Hindlimb muscle (tissue), 1 donor: ENCODE measurements at places on chromosomes 11 and 22. TPM values are rescaled to one million over a fixed set of nuclear protein-coding genes. Genes with fewer than 3 reads are reported as not detected.

The SCGB1D2 gene
- not detected for polyA plus RNA-seq

The MS4A7 gene
- polyA plus RNA-seq = 15.1 TPM

The FOSL1 gene
- 0.54 TPM for polyA plus RNA-seq

The BEST1 gene
- 4.8 TPM for polyA plus RNA-seq

The CATSPER1 gene
- 0.12 TPM for polyA plus RNA-seq

The MPST gene
- polyA plus RNA-seq = 56.0 TPM

The CASP5 gene
- not detected for polyA plus RNA-seq

The GGTLC2 gene
- polyA plus RNA-seq = not detected

The TRIM29 gene
- 2.9 TPM for polyA plus RNA-seq

The TMPRSS5 gene
- polyA plus RNA-seq = 1.7 TPM

The TMEM191C gene
- polyA plus RNA-seq = 0.59 TPM

The MPZL2 gene
- 0.90 TPM for polyA plus RNA-seq

The ADM2 gene
- 0.26 TPM for polyA plus RNA-seq

The DCHS1 gene
- 43.8 TPM for polyA plus RNA-seq

The POU2AF2 gene
- polyA plus RNA-seq = not detected

The OR6A2 gene
- not detected for polyA plus RNA-seq

The RELT gene
- polyA plus RNA-seq = 3.6 TPM

The PATE1 gene
- not detected for polyA plus RNA-seq

The STK33 gene
- 3.0 TPM for polyA plus RNA-seq

The VPREB1 gene
- 0.26 TPM for polyA plus RNA-seq

The TCN2 gene
- 7.0 TPM for polyA plus RNA-seq
